CD8-positive, alpha-beta memory T cell (primary cell): ENCODE measurements at places on chromosomes 11 and 22. TPM values are rescaled to one million over a fixed set of nuclear protein-coding genes. Genes with fewer than 3 reads are reported as not detected.

- H3K27ac ChIP-seq: no peak overlapping the region
- H3K36me3 ChIP-seq: no peaks in the 10 kb centered on the region
- no peak for DNase-seq
- H3K27me3 ChIP-seq: no peaks in the 10 kb centered on the region
- no peak overlapping the region for H3K4me3 ChIP-seq
- H3K4me1 ChIP-seq: no peaks in the 10 kb centered on the region
Observed at GRCh38 chr11:27409049-27409448, 46.0 kb upstream of the CCDC34 start.

DNA sequence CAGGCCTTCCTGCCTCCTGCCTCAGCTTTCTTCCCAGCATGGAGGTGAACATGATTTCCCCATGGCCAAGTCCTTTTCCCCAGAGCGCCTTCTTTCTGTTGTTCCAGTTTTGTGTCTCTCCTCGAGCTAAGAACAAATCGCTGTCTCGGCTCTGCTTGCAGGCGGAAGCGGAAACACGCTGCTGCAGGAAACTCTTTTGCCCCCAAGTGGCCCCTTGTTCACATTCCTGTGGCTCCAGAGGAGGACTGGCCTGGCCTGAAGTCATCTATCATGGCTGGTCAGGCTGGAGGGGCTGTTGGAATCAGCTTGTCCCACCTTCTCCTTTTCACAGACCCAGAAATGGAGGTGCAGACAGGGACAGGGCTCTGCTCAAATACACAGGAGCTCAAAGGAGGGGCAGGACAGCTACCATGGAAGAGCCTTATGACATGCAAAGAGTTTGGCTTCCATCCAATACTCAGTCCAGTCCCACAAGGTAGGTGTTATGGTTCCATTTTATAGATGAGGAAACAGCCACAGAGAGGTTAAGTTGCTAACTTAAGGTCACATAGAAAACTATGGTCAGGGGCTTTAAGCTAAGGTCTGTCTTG is 182.2 kb upstream of the SYT13 start:
- no peak overlapping the region for H3K27ac ChIP-seq
- H3K4me1 ChIP-seq: no peaks in the 10 kb centered on the region
- no peaks in the 10 kb centered on the region for H3K27me3 ChIP-seq
- no peaks in the 10 kb centered on the region for H3K36me3 ChIP-seq
- DNase-seq: no peak

- H3K4me1 ChIP-seq: no peaks in the 10 kb centered on the region
- DNase-seq: no peak
- no peak overlapping the region for H3K27ac ChIP-seq
- no peak overlapping the region for H3K4me3 ChIP-seq
Observed at GRCh38 chr11:108620958-108621772, 27.6 kb upstream of the EXPH5 start.

DNA sequence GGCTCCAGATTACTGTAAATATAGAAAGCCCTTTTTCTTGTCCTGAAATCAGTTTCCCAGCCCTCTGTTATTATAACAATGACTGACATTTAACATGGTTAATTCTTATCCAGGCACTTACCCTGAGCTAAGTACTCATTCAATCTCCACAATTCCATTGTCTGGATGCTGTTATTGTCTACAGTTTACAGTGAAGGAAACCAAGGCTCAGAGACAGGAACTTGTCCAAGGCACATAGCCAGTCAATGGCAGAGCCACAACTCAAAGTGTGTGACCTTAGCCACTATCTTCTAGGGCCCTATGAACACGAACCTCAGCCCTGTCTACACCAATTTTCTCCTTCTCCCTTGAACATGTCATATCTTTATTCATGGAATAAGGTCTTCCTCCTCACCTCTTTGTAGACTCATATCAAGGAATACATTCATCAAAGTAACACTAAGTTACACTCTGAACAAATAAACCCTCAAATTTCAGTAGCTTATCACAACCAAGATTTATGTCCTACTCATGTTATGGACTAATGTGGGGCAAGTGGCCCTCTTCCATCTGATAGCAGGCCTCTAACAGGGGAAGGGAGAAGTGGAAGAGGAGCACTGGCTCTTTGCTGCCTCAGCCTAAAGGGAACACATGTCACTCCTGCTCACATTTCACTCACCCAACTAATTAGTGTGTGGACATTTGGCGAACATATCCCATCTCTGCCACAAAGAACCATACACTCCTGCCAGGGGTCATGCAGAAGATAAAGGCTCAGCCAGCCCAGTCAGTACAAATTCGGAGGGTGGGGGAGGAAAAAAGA is 39.3 kb upstream of the APLNR start:
- H3K4me3 ChIP-seq: no peak overlapping the region
- no peaks in the 10 kb centered on the region for H3K4me1 ChIP-seq
- no peak overlapping the region for H3K27ac ChIP-seq

GRCh38 chr11:76646882-76647534 is 23.5 kb downstream of the LRRC32 start:
- H3K27ac ChIP-seq: no peak overlapping the region
- H3K27me3 ChIP-seq: no peaks in the 10 kb centered on the region
- no peak overlapping the region for H3K4me3 ChIP-seq
- no peaks in the 10 kb centered on the region for H3K36me3 ChIP-seq

PHETA2 gene
- 3.1 TPM for total RNA-seq

BATF2 gene
- total RNA-seq: 0.11 TPM
